ENCODE measurements at places on chromosomes 5 and 9. TPM values are rescaled to one million over a fixed set of nuclear protein-coding genes. Genes with fewer than 3 reads are reported as not detected.

SUSD3 gene
- total RNA-seq = 1.3 TPM

GRCh38 chr5:93585767-93586385 lies 2.9 kb downstream of the NR2F1 start:
- DNase-seq = no peak

SLC25A2 gene
- 0.27 TPM for total RNA-seq

GCNT1 gene
- total RNA-seq = 7.9 TPM

- DNase-seq = no peak
Measured at GRCh38 chr9:38214432-38214831, 145.4 kb upstream of the SHB start.

DNA sequence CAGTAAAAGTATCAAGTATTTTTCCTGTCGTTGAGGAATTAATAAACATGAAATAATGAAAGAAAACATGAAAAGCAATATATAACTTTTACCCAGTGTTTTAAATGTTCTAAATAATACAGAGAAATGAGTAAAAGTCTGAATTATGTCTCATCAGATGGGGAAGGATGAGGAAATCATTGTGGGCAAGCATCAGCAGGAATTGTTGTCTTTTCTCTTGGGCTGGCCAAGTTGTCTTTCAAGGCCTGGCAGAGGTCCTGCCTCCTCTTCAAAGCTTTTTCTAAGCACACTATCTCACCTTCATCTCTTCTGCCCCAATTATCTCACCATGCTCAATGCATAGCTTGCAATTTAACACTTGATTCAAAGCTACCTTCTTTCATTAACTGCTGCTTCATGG lies 41.9 kb downstream of the MOCS2 start:
- no peak for DNase-seq

DNA sequence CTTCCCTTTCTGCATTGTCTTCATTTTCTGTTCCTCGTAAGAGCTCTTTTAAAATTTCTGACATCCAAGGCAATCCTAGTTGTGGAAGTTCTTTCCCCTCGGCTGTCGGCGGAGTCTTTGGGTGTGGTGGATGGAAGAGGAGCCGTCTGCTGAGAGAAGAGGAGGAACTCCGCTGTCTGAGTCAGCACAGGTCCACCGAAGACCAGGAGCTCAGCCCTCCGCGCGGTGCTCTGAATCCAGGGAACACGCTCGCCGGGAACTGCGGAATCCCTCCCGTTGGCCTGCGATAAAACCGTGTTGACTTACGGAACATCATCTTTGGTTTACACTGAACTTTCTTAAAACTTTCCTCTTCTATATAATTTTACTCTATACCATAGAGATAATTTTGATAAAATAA lies 100.7 kb upstream of the IRX4 start:
- no peak for DNase-seq

GRCh38 chr5:179858241-179858585 lies 404 bp downstream of the MRNIP start:
- DNase-seq = peak; percentile 59

UQCRQ gene
- total RNA-seq = 719 TPM

DNA sequence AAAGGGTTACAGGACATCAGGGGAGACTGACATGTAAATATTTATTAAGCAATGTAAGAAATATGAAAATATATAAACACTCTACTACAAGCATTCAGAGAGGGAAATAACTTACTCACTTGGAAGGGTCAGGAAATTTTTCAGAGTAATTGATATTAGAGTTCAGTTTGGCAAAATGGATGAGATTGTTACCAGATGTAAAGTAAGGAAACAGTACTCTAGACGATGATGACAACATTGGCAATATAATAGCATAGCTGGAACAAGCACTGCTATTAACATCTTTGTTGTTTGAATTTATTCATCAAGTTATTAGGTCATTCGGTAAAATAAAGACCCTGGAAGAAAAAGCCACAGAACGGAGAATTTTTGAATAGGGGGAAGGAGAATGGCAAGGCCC lies 49.1 kb downstream of the GNA14 start:
- no peak for DNase-seq

SEC61B gene
- total RNA-seq = 101 TPM

NSG2 gene
- not detected for total RNA-seq

SPATA31A3 gene
- total RNA-seq = not detected

DNA sequence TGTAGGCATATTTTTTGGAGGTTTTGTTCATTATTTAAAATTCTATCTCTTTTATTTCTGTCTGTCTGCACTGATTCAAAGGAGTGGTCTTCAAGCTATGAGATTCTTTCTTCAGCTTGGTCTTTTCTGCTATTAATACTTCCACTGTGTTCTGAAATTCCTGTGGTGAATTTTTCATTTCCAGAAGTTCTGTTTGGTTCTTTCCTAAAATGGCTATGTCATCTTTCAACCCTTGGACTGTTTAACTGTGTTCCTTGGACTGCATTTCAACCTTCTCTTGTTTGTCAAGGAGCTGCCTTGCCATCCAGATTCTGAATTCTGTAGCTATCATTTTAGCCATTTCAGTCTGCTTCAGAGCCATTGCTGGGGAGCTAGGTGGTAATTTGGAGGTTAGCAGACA lies 76.3 kb downstream of the CERT1 start:
- no peak for DNase-seq

LCN1 gene
- total RNA-seq = not detected

GRCh38 chr5:170960567-170960966 lies 98.7 kb downstream of the RANBP17 start:
- no peak for DNase-seq

GRCh38 chr9:95831810-95832209 lies 43.7 kb upstream of the ERCC6L2 start:
- no peak for DNase-seq

TICAM2 gene
- 1.2 TPM for total RNA-seq

MARVELD2 gene
- total RNA-seq = 40.9 TPM

DNA sequence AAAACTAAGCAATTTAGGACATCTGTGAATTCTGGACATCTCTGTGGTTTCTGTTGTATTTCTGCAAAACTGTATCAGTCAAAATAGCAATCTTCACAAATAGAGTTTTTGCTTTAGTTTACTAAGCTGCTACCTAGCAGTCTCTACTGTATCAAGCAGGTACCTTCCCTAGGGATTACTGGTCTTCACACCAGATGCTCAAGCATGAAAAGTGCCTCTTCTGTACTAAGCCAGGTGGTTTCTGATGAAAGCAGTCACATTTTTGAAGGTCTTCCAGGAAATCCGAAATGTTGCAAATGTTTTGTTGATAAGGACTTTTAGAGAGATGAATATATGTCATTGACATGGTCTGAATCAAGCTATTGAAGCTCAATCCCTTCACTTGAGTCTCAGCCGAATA lies 540.0 kb downstream of the KCTD16 start:
- no peak for DNase-seq

HARS1 gene
- 79.9 TPM for total RNA-seq

DNA sequence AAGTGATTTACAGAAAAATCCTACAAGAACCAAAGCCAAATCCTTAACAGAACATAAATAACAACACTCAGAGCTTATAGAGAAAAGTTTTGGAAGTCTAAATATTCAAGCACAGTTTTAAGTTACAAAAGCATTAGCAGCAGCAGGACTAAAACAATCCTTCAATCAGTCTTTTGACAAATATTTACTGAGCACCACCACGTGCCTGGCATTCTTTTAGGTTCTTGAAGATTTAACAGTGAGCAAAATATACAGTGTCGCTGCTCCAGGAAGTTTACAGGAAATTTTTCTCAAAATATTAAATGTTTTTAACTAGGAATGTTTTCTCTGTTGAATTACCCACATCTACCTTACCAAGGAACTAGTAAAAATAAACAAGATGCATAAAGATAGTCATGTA lies 11.4 kb downstream of the EPB41L4A start:
- DNase-seq = no peak

GRCh38 chr5:33662722-33663427 lies 222.1 kb downstream of the TARS1 start:
- no peak for DNase-seq

GRCh38 chr5:60248901-60249300 lies 355.4 kb upstream of the PDE4D start:
- DNase-seq = no peak

TRIM14 gene
- total RNA-seq = 54.0 TPM

GRCh38 chr5:138037271-138037670 lies 4.4 kb upstream of the FAM13B start:
- DNase-seq = no peak

GRCh38 chr5:52134013-52134650 lies 653.6 kb upstream of the ITGA1 start:
- no peak for DNase-seq

DNA sequence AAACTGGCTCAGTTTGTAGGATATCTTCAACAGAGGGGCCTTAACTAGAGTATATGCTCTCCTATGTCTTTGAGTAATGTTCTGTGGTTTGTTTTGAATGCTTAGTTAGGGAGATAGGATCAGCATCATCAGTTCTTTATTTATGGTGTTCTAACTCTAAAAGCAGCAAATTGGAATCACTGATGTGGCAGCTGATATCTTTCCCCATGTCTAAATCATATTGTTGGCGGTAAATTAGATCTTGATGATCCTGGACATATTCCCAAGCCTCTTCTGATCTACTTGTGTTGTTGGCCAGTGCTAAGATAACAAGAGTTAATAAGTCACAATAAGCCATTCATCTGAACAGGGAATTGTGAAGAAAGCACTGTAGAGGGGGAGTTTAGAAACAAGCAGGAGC lies 332.4 kb upstream of the DAB2 start:
- no peak for DNase-seq

- no peak for DNase-seq
Measured at GRCh38 chr9:28318515-28318914, 745.2 kb upstream of the C9orf72 start.

DNA sequence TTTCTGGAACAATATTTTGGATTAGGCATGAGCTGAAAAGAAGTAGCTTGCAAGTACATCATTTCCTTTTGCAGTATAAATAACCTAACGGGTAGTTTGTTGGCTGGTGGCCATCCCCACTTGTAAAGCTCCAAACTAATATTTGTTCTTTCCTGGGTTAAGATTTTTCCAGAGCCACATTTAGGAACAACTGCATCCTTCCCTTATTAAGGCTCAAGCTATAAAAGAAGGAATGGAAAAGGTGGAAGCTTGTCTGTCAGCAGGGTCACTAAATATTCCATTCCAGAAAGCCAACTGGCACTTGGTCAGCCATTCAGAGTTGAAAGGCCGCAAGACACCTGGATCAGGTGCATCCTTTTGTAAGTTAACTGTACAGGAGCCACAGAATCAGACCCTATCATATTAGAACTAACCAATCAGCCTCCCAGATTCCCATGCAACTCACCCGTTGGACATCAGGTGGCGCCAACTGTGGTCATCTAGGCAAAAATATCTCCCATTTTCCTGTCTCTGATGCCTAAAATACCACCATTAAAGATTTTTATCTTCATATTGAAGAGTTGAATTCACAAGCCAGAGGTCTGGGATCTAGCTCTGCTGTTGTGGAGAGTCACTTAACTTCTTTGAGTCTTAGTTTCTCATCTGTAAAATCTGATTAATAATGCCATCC lies 82.9 kb downstream of the PTCD2 start:
- peak; percentile 5 for DNase-seq

TRPM3 gene
- not detected for total RNA-seq

IL4 gene
- total RNA-seq = not detected

RORB gene
- total RNA-seq = not detected

SLC35D2 gene
- total RNA-seq = 20.1 TPM

EMB gene
- 44.4 TPM for total RNA-seq

DNA sequence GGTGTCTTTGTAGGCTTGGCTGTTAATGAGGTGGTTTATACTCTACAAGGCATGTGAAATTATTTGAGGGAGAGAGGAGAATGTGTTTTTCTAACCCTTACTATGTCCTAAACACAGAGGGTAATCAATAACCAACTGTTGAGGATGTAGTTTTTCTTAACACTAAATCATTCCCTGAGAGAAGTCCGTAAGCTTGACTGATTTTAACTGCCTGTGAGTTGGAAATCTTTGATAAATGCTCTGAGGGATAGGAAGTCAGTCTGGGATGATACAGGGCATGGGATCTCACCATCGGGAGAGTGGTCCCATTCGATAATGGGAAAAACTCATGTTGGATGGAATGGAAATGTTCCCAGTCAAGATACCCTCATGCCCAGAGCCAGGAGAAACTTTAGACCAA lies 249.6 kb downstream of the PDZD2 start:
- no peak for DNase-seq

DNA sequence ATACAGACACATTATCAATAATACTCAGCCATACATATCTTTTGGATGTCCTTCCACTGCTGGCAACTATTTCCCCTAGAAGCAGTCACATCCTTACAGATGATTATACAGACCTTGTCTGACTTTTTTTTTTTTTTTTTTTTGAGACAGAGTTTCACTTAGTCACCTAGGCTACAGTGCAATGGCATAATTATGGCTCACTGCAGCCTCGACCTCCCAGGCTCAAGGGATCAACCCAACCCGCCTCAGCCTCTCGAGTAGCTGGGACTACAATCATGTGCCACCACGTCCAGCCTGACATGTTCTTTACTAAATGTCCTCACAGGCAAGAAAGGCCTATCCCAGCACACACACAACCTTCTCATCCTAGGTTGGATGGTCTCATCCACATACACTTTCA lies 24.0 kb downstream of the NR6A1 start:
- no peak for DNase-seq

DNA sequence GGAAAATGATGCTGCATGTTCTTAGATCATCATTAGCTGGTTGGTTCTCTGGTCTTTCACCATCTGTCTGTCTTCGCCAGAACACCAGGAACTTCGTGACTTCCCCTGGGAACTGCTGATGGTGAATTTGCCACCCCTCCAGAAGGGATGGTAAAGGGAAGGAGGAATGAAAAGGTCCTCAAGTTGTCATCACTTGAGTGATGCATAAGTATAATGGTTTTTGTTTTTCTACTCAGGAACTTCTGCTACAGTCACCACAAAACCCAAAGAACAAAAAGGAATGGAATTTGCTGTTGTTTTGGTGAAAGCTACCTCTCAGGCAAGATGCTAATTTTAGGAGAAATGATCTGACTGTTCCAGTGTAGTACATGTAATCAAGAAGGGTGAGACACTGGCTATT lies 328.4 kb downstream of the ARHGEF28 start:
- DNase-seq = no peak

DNA sequence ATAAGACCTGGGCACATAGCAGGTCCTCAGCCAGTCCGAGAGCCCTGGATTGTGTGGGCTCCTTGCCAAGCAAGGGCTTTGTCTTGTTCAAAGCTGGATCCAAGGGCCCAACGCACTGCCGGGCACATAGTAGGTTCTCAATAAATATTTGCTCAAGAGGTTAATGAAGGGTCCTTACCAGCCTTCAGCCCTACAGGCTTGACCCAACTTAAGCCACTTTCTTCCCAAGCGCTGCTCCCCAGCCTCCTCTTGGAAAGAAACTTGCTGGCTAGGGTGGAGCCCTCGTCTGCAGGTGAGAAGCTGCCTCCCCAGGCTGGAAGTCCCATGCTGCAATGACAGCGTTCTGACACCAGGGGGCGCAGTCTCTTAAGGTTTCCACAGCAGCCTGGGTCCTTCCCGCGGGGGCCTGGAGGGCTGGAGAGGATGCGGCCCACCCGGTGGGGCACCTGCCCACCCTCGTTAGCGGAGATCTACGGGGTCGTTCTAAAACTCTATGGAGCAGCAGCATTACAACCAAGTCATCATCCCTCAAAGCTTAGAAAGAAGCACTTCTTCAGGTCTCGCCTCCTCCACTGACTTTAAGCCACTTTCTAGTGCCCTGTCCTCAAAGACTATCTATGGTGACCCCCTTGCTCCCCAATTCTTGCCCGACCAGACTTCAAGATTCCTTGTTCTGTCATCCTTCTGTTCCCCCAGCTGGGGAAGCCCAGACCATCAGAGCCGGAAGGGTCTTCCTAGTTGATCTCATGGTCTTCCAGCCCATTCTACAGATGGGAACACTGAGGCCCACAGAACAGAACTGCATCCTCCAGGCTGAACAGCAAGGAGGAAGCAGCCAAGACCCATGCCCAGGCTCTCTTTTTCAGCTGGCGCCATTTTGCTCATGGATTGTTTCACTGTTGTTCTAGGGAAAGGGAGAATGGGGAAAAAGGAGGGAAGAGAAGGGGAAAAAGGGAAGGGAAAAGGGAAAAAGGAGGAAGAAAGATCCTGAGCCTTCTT lies 115.4 kb downstream of the LHX2 start:
- peak; percentile 79 for DNase-seq

Measured in Calu3 (cell line).